ENCODE measurements at places on chromosomes 1 and 21.

DNA sequence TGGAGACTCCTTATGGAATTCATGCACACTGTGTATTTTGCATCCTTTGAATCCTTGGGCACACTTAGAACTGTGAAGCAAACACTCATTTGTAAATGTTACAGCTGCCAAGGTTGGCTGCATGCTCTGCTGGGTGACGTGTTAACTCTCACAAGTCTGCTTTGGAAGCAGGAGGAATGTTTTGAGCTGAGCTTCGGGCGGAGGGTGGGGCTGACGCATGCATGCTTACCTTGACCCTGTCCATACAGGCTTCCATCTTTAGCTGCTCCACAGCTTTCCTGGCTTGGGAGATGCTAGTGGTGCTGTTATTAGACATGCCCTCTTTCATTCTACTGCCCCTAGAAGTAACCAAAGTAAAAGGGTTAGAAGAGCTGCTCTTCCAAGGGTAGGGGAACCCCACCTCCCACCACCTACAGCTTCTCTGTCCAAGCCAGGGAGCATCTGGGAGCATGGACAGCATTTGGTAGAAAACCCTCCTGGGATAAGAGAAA, 66.0 kb downstream of the GNG4 start:
- DNase-seq = no peak

DNA sequence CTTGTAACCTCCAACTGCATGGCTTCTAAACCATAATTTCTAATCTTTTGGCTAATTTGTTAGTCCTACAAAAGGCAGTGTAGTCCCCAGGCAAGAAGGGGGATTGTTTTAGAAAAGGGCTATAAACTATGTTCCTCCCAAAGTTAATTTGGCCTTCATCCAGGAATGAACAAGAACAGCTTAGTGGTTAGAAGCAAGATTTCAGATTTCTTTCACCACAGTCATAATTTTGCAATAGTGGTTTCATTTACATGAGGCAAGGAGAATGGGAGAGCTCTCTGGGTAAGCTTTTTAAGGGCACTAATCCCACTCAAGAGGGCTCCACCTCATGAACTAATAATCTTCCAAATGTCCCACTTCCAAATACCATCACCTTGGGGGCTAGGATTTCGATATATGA, 1353.9 kb downstream of the NCAM2 start:
- DNase-seq = no peak

DNA sequence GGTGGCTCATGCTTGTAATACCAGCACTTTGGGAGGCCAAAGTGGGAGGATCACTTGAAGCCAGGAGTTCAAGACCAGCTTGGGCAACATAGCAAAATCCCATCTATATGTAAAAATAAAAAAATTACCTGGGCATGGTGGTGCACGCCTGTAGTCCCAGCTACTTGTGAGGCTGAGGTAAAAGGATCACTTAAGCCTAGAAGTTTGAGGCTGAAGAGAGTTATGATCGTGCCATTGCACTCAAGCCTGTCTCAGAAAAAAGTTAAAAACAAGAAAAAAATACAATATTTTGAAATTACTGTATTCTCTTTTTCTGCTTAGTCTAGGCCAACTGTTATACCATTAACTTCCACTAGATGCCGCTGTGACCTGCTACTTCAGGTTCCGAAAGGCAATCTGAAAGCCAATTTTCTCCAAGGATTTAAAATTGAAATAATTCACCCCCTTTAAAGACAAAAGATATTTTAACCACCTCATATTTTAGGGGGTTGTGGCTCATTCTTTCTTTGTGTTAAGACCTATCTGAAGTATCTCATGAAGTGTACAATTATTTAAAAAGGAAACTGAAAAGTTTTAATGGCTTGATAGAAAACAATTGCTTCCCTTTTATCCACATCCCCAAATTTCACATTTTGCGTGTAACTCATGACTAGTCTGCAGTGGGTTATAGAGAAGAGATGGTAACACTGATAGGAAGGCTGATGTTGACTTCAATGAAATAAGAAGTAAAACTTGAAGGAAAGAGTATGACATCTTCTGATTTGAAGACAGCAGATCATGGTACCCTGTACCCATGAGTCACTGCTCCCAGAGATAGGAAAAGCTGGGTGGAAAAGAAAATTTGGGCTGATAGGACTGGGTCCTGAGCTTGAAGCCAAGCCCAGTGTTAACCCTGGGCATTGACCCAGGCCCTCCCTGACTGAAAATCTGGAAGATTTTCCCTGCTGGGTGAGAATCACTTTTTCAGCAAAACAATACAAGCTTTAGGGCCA, 24.4 kb upstream of the CLDN14 start:
- peak; percentile 3 for DNase-seq

DNA sequence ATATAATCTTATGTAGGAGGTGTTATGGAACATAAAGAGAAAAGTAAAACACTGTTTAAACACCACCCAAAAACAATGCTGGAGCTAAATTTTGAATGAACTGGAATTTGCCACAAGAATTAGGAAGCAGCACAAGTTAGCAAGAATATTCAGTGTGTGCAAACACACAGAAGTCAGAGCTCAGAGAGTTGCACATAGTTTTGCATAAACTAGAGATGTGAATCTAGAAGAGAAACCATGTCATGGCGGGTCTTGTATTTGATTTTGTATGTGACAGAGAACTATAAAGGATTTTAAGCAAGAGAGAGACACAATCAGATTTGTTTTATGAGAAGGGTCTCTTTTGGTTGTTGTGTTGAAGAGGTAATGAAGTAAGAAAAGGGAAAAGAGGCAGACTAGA, 38.2 kb downstream of the SELENOF start:
- DNase-seq = no peak

GRCh38 chr1:92219028-92219427, 1.3 kb downstream of the C1orf146 start:
- no peak for DNase-seq

- no peak for DNase-seq
These were observed 32.3 kb downstream of the KIRREL1 start for GRCh38 chr1:158025576-158026230.

- no peak for DNase-seq
These were observed 128.3 kb downstream of the OSBPL9 start for GRCh38 chr1:51745304-51745570.

- DNase-seq = no peak
These were observed 47.7 kb upstream of the USP24 start for GRCh38 chr1:55262822-55263221.

- no peak for DNase-seq
These were observed 31.5 kb upstream of the C1orf198 start for GRCh38 chr1:230899841-230900251.

- DNase-seq = no peak
These were observed 23.4 kb upstream of the RPTN start for GRCh38 chr1:152182431-152182830.

DNA sequence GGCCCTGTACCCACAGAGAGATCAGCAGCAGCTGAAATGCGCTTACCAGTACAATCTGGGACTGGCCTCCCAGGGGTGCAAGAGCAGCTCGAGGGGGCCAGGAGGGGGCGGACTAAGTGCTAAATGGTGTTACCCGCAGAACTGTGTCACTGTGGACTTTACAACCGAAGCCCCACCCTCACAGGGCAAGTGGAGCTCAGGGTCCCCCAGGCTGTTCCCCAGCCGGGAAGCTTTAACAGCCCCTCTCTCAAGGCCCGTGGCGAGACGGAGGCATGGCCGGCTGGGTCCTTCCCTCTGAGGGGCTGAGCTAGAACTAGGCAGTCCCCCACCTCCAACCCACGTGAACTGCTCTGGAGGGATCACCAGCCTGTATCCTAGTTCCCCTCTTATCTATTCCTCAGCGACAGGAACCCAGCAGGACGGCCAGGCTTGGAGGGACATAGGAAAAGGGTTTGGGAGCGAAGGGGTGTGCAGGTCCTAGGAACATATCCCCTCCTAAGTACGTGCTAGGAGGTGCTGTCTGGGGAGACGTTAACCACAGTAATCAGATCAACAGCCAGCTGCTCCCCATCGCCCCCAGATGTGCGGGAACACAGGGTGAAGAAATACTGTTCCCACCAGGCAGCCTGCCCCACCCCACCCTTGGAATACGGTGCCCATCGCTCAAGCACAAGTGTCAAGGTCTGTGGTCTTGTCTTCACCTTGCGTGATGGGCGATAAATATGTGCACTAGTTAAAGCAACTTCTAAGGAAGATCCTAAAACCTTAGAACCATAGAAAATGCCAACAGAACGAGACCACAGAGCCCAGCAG, 24.4 kb downstream of the ZBTB17 start:
- DNase-seq = peak; percentile 41

- DNase-seq = no peak
These were observed 4.1 kb downstream of the UQCRHL start for GRCh38 chr1:15803380-15803779.

DNA sequence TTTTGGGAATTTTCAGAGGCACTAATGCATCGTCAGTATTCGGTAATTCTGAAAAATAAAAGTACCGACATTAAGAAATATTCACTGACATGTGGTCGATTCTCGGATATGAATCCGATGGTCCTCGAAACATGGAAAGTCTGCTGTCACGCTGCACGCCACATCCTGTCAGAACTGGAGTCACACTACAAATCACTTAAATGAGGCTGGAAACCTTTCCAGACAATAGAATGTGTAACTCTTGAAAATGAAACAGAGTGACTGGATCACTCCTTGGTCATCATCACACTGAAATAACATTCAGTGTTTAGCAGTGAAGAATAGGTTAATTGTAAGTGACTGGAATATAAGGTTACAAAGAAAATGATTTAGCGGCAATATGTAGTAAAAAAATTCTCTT, 620.1 kb upstream of the ADAMTS5 start:
- no peak for DNase-seq

DNA sequence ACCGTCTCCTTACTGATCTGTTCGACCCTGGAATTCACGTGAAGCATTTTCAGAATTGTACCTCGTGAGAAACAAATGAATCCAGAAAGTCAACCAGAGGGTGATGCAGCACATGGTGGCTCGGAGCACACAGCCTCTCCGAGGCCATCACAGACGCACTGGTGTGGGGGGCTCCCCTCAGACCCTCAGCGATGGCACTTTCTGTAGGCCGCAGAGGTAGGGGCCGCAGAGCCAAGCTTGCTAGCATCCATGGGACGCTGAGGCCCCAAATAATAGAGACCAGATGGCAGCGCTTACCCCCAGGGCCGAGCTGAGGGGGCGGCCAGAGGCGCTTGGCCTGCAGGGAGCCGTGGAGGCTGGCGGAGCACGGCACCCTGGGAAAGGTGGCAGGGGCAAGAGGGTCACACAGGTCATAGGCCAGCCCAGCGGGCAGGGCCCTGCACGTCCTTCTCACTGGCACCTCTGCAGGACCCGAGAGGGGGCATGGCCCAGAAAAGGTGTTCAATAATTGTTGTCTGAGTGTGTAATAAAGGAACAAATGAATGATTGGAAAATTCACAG, 28.1 kb upstream of the COL6A2 start:
- no peak for DNase-seq

- DNase-seq = no peak
These were observed 30.8 kb upstream of the KIF1B start for GRCh38 chr1:10179406-10180091.

DNA sequence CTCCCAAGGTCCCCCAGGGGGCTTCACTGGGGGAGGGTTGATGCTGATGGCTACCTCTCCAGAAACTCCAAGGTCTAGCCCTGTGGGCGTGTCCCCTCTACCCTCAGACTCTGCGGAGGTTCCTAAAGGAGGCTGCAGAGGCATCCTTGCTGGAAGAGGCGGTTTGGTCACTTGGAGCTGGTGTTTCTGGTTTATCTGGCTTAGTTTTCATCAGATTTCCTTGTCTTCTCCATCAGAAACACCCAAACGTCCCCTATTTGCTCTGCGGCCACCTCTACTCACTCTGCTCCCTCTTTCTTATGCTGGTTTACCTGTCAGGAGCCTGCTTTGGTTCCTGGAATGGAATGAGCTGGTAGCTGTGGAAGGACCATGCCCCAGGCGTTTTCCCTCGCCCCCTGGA, 2.5 kb downstream of the PKP1 start:
- no peak for DNase-seq

- DNase-seq = no peak
These were observed 18.6 kb downstream of the CD247 start for GRCh38 chr1:167499664-167500101.

GRCh38 chr1:156608981-156609380, 7.7 kb upstream of the GPATCH4 start:
- peak; percentile 31 for DNase-seq

DNA sequence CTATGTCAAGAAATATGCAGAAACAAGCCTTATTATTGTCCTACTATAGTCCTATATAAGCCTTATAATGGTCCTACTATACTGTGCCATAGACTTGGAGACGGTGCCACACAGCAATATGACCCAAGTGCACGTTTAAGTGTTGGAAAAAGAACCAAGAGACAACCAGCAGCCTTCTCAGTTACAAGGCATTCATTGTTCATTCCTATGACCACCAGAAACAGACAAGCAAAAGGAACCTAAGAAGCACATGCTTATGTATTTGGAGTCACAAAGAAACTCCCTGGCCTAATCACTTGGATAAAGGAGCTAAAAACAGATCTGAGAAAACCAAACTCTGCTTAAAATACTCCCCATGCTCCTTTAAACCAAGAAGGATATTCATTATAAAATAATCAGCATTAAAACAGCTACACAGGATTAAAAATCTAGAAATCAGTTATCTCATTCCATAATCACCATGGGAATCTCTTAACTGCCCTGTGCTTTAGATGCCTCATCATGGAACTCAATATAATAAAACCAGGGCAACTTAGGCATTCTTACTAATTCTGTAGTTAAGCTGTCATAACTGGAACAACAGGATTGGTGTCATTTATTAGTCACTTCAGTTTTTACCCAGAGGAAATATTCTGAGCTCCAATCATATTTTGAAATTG, 7.0 kb downstream of the COLGALT2 start:
- DNase-seq = no peak

GRCh38 chr1:213125643-213126042, 74.6 kb downstream of the RPS6KC1 start:
- DNase-seq = no peak

- DNase-seq = no peak
These were observed 2.5 kb upstream of the ECM1 start for GRCh38 chr1:150505431-150505830.

GRCh38 chr1:183023601-183024316, 539 bp downstream of the LAMC1 start:
- DNase-seq = no peak

DNA sequence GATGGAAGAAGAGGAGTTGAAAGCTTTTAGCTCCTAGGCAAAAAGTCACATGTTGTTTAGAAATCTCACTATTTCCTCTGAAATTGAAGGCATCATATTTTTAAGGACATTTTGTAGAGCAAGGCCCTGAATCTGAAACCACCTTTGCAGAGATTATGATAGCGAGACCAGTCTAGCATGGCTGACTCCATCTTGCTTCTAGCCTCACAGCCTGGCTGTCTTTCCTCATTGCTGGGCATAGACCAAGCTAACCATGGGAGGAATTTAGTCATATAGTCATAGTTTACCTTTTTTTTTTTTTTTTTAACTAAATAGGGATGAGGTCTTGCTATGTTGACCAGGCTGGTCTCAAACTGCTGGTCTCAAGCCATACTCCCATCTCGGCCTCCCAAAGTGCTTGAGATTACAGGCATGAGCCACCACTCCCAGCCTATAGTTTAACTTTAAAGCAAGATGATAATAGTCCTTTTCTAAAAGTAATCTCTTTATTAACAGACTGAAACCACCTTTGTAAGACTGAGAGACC, 42.2 kb upstream of the ZNF326 start:
- DNase-seq = no peak

- no peak for DNase-seq
These were observed 287.7 kb downstream of the NEGR1 start for GRCh38 chr1:71994646-71995045.
